ENCODE measurements at places on chromosomes 1 and 21. TPM values are rescaled to one million over a fixed set of nuclear protein-coding genes. Genes with fewer than 3 reads are reported as not detected.

C1orf56 gene
- 14.1 TPM for polyA plus RNA-seq

BCL2L15 gene
- 1.2 TPM for polyA plus RNA-seq

GRCh38 chr21:42044871-42045495, 26.1 kb upstream of the UMODL1 start:
- DNase-seq, result no peak

DNA sequence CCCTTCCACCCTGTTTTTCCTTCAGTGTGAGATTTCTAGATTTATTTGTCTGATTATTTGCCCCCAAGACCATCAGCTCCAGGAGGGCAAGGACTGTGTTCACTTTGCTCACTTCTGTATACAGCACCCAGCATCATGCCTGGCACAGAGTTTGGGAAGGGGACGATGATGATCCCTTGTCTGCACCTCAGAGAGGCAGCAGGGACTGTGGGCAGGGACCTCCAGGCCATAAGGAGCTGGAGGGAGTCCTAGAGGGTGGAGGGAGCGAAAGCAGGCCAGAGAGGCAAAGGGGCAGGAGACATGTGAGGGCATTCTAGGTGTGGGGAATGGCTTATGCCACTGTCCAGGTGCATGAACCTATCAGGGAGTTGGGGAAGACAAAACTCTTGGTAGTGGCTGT, 32.8 kb downstream of the H3-3A start:
- DNase-seq, result no peak

- DNase-seq, result no peak
Measured at GRCh38 chr1:168531615-168532345, 12.0 kb downstream of the XCL2 start.
